ENCODE measurements at places on chromosomes 2 and 18. TPM values are rescaled to one million over a fixed set of nuclear protein-coding genes. Genes with fewer than 3 reads are reported as not detected.

Gene SCN3A
- 0.11 TPM for total RNA-seq

Gene SCN9A
- 1.5 TPM for total RNA-seq

Gene HSPE1
- 96.4 TPM for total RNA-seq

Gene ACVR2A
- total RNA-seq = 31.3 TPM

Gene CAPN14
- 0.47 TPM for total RNA-seq

Gene IL36A
- not detected for total RNA-seq

Gene TCF7L1
- total RNA-seq = 48.3 TPM

Gene CASP10
- 2.8 TPM for total RNA-seq

Gene TMEM200C
- total RNA-seq = 11.2 TPM

Gene RSAD2
- 3.7 TPM for total RNA-seq

- no peak overlapping the region for H3K4me3 ChIP-seq
- no peak for DNase-seq
- H3K27ac ChIP-seq = no peak overlapping the region
- no peaks in the 10 kb centered on the region for H3K4me1 ChIP-seq
Measured at GRCh38 chr18:39033312-39033711, 1467.7 kb upstream of the CELF4 start.

DNA sequence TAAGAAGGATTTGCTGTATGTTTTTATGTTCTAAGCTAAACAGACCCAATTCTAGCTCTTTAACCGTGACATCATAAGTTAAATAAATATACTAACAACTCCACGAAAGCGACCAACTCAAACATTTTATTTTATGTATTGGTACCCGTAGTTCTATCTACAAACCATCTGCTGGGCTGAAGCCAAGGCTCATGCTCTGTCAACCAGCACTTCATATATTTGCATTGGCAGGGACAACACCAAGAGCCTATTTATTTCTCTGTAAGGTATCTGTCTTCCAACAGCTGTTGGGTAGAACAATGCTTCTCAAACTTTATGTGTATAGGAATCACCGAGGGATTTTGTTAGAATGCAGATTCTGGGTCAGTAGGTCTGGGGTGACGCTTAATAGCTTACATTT is 64.5 kb downstream of the PID1 start:
- no peak for DNase-seq
- H3K4me3 ChIP-seq = no peak overlapping the region
- H3K27me3 ChIP-seq = peaks cover 5% of the 10 kb centered on the region
- H3K27ac ChIP-seq = no peak overlapping the region
- H3K36me3 ChIP-seq = no peaks in the 10 kb centered on the region
- H3K4me1 ChIP-seq = no peaks in the 10 kb centered on the region

GRCh38 chr2:9002637-9003365 is 683 bp downstream of the MBOAT2 start:
- H3K36me3 ChIP-seq = peaks cover 3% of the 10 kb centered on the region
- peaks cover 43% of the 10 kb centered on the region for H3K4me1 ChIP-seq
- H3K4me3 ChIP-seq = peak overlapping the region; percentile 84
- H3K27ac ChIP-seq = peak overlapping the region; percentile 86
- no peaks in the 10 kb centered on the region for H3K27me3 ChIP-seq
- peak; percentile 61 for DNase-seq

DNA sequence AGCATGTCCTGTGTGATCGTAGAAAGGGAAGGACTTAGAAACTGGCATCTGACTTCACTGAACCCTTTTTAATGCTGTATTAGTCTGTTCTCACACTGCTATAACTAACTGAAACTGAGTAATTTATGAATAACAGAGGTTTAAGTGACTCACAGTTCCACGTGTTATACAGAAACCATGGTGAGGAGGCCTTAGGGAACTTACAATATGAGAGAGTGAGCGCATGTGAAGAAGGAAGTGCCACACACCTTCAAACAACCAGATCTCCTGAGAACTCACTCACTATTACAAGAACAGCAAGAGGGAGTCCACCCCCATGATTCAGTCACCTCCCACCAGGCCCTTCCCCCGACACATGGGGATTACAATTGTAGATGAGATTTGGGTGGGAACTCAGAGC is 811.3 kb downstream of the CPS1 start:
- H3K27me3 ChIP-seq = no peaks in the 10 kb centered on the region
- H3K4me3 ChIP-seq = no peak overlapping the region
- H3K27ac ChIP-seq = no peak overlapping the region
- no peaks in the 10 kb centered on the region for H3K36me3 ChIP-seq

GRCh38 chr18:77022556-77022955 is 110.0 kb downstream of the MBP start:
- H3K36me3 ChIP-seq = no peaks in the 10 kb centered on the region
- H3K27ac ChIP-seq = no peak overlapping the region
- DNase-seq = no peak
- H3K4me1 ChIP-seq = no peaks in the 10 kb centered on the region
- H3K4me3 ChIP-seq = no peak overlapping the region
- H3K27me3 ChIP-seq = no peaks in the 10 kb centered on the region

GRCh38 chr2:133484106-133484505 is 84.2 kb downstream of the NCKAP5 start:
- H3K36me3 ChIP-seq = no peaks in the 10 kb centered on the region
- no peak for DNase-seq
- no peak overlapping the region for H3K27ac ChIP-seq

GRCh38 chr18:34867520-34867919 is 157.4 kb downstream of the DTNA start:
- H3K36me3 ChIP-seq = no peaks in the 10 kb centered on the region
- no peak overlapping the region for H3K4me3 ChIP-seq
- H3K27ac ChIP-seq = no peak overlapping the region
- H3K27me3 ChIP-seq = no peaks in the 10 kb centered on the region
- peaks cover 3% of the 10 kb centered on the region for H3K4me1 ChIP-seq
- no peak for DNase-seq

- no peaks in the 10 kb centered on the region for H3K36me3 ChIP-seq
- H3K27ac ChIP-seq = no peak overlapping the region
- no peaks in the 10 kb centered on the region for H3K27me3 ChIP-seq
- no peak overlapping the region for H3K4me3 ChIP-seq
- H3K4me1 ChIP-seq = peaks cover 6% of the 10 kb centered on the region
Measured at GRCh38 chr2:8049176-8049575, 632.7 kb upstream of the ID2 start.

- no peak overlapping the region for H3K4me3 ChIP-seq
- H3K36me3 ChIP-seq = no peaks in the 10 kb centered on the region
- peaks cover 6% of the 10 kb centered on the region for H3K27me3 ChIP-seq
- peak overlapping the region; percentile 34 for H3K27ac ChIP-seq
Measured at GRCh38 chr2:24404491-24404921, 44.2 kb upstream of the ITSN2 start.

DNA sequence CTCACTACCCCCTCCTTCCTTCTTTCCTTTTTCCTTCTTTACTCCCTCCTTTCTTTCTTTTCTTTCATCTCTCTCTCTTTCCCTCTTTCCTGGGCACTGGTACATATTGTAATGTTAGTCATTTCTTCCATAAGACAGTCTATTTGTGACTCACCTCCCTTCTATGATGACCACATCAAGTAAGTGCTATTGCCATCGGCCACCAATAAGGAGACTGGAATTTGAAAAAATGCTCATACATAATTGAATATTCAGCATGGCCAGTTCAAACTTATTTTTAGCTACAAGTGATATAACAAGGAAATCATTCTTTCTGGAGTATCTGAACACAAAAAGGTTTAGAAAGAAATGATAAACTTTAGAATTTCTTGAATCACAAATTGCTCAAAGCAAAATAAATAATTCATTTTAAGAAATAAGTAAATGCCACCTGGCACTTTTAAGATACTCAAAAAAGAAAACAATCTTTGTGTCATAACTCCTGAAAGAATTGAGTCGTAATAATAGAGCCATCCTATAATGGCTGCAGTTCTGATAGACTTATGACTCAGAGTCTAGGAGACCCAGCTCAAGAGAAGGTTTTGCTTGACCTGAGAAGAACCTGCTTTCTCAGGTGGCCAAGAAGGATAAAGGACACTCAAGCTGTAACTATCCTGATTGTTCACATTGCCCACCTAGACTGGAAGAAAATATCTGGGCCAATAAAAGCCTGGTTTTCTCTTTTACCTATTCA is 51.6 kb upstream of the CCBE1 start:
- no peak for DNase-seq
- no peak overlapping the region for H3K4me3 ChIP-seq
- H3K4me1 ChIP-seq = no peaks in the 10 kb centered on the region
- H3K27me3 ChIP-seq = peaks cover 4% of the 10 kb centered on the region
- no peak overlapping the region for H3K27ac ChIP-seq

DNA sequence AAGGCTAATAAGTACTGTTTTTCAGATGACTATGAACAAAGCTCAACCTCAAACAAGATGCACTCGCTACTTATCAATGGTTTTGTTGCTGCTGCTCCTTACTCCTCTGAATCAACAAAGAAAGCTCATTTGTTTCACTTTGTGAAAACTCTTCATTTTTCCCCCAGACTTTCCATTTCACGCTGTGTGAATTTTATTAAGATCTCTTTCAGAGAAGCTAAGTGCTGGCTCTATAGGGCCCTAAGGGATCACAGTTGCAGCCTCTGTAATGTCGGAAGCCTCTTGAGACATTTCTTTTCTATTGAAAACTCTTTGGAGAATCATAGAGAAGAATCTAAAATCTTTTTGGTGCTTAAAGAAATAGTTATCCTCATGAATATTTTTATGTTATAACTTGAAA is 209.8 kb downstream of the CD226 start:
- H3K4me3 ChIP-seq = no peak overlapping the region
- H3K27me3 ChIP-seq = no peaks in the 10 kb centered on the region
- no peak overlapping the region for H3K27ac ChIP-seq
- no peak for DNase-seq
- no peaks in the 10 kb centered on the region for H3K4me1 ChIP-seq
- H3K36me3 ChIP-seq = no peaks in the 10 kb centered on the region

- H3K4me1 ChIP-seq = peaks cover 19% of the 10 kb centered on the region
- H3K27ac ChIP-seq = peak overlapping the region; percentile 84
Measured at GRCh38 chr2:241354668-241355658, 1.1 kb upstream of the FARP2 start.

DNA sequence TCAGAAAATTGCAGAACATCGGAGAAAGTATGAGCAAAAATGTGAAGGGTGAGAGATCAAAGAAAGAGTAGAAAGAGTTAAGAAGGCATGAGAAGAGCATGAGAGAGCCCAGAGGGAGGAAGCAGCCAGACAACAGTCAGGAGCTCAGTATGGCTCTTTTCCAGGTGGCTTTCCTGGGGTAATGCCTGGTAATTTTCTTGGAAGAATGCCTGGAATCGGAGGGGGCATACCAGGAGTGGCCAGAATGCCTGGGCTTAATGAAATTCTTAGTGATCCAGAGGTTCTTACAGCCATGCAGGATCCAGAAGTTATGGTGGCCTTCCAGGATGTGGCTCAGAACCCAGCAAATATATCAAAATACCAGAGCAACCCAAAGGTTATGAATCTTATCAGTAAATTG is 271.8 kb upstream of the TFPI start:
- H3K36me3 ChIP-seq = no peaks in the 10 kb centered on the region
- no peak overlapping the region for H3K4me3 ChIP-seq
- H3K4me1 ChIP-seq = peaks cover 1% of the 10 kb centered on the region

GRCh38 chr18:71673498-71673897 is 870.6 kb downstream of the CBLN2 start:
- H3K27me3 ChIP-seq = no peaks in the 10 kb centered on the region
- H3K4me3 ChIP-seq = no peak overlapping the region
- no peak for DNase-seq
- no peaks in the 10 kb centered on the region for H3K36me3 ChIP-seq
- no peaks in the 10 kb centered on the region for H3K4me1 ChIP-seq

- H3K4me1 ChIP-seq = no peaks in the 10 kb centered on the region
- no peak overlapping the region for H3K4me3 ChIP-seq
- no peaks in the 10 kb centered on the region for H3K36me3 ChIP-seq
- no peak overlapping the region for H3K27ac ChIP-seq
- DNase-seq = no peak
- H3K27me3 ChIP-seq = no peaks in the 10 kb centered on the region
Measured at GRCh38 chr2:185372188-185372587, 366.4 kb upstream of the FSIP2 start.

- DNase-seq = no peak
- peaks cover 44% of the 10 kb centered on the region for H3K4me1 ChIP-seq
- H3K27ac ChIP-seq = peak overlapping the region; percentile 92
Measured at GRCh38 chr18:62525608-62526007, 2.8 kb downstream of the ZCCHC2 start.

- H3K4me3 ChIP-seq = no peak overlapping the region
- no peak for DNase-seq
- no peaks in the 10 kb centered on the region for H3K36me3 ChIP-seq
- peaks cover 2% of the 10 kb centered on the region for H3K27me3 ChIP-seq
Measured at GRCh38 chr2:239788576-239789098, 236.5 kb downstream of the NDUFA10 start.

DNA sequence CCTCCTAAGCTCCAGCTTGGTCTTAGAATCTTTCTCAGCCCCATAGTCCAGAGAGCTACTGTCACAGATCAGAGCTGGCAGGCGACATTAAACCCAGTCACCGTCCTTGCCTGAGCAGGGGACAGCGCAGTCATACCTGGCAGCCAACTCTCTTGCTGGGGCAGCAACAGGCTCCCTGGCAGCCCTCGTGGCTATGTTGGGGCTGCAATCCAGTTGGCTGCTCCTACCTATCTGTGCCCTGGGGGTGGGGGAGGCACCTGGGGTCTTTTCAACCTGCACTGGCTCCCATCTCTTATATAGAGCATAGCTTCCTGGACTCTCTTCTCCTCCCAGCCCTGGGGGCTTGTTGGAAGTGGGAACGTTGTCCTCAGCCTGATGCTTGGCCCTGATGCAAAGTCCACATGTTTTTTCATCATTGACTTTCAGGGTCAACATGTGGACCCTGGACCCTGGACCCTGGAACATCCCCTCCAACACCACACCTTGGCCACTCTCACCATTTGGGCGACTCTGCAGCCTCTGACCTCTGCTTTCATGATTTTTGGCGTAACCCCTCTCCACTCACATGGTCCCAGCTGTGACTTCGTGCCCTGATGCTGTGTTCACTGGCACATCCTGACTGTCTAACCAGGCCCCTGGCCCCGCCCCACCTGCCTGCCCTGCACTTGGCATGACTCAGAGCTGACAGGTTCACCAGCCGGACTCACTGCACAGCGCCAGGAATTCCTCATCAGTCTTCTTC is 45.6 kb downstream of the ATOH8 start:
- peaks cover 38% of the 10 kb centered on the region for H3K4me1 ChIP-seq
- no peaks in the 10 kb centered on the region for H3K36me3 ChIP-seq
- H3K27me3 ChIP-seq = no peaks in the 10 kb centered on the region
- no peak for DNase-seq
- H3K27ac ChIP-seq = no peak overlapping the region

DNA sequence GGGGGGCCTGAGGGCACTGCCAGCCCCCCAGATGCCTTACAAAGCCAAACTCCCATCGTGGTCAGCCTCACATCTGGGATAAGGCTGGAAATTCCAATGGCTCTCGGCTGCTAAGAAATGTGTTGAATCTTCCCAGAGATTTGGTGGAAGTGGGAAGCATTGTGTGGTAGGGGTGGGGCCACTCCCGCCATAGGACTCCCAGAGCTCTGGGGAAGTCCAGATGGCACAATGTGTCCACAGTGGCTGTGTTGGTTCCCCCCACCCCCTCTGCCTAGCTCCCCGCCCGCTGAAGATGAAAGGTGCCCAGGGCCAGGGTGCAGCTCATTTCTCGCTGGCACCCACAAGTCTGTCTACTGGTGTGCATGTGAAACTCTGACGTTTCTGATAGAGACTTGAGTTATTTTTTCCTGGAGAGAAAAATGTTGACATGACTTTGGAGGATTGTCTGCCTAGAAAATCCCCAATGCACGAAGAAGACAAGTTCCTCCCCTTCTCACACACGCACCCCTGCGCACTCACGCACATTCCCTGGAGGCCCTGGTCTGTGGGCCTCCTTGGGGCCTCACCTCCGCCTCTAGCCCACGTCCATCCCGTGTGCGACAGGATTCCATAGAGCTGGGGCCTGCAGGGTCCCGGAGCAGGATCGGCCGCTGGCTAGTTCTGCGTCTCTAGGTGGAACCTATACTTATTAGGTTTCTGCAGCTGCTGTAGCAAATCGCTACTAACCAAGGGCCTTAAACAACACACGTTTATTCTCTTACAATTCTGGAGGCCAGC is 199.1 kb downstream of the ZFP36L2 start:
- H3K27me3 ChIP-seq = no peaks in the 10 kb centered on the region
- H3K4me1 ChIP-seq = peaks cover 59% of the 10 kb centered on the region
- H3K27ac ChIP-seq = peak overlapping the region; percentile 90

Data from mesothelial cell of epicardium (in vitro differentiated cells).